ENCODE measurements at places on chromosomes 6 and 20. TPM values are rescaled to one million over a fixed set of nuclear protein-coding genes. Genes with fewer than 3 reads are reported as not detected.

The ZKSCAN8 gene
- total RNA-seq, result 33.0 TPM

- no peak for DNase-seq
Observed at GRCh38 chr6:16320533-16321340, 82.3 kb downstream of the GMPR start.

- DNase-seq, result no peak
Observed at GRCh38 chr6:143605906-143606521, 71.8 kb upstream of the PHACTR2 start.

DNA sequence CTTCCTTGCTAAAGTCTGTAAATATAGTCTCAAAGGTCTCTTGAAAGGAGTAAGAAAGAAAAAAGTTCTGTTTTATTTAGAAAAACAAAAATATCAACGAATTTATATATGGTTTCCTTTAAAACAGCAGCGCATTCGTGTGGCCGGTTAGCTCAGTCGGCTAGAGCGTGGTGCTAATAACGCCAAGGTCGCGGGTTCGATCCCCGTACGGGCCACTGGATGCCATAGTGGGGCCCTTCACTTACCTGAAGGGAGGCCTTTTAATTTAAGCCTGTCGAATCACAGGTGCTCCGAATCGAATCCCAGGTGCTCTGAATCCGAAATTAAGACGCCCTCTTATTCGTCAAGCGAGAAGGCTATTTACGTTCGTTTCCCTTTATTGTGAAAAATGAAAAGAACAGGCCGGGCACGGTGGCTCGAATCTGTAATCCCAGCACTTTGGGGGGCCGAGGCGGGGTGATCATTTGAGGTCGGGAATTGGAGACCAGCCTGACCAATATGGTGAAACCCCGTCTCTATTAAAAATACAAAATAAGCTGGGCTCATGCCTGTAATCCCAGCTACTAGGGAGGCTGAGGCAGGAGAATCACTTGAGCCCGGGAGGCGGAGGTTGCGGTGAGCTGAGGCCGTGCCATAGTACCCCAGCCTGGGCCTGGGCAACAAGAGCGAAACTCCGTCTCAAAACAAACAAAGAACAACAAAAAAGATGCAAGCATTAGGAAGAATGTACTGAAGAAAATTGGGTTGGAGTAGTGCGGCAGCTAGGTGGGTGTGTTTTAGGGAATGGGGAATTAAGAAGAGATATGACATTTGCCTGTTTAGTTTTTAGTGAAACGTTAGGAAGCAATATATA is 195.8 kb upstream of the ZNF184 start:
- no peak for DNase-seq

The FRK gene
- 7.3 TPM for total RNA-seq

- no peak for DNase-seq
Observed at GRCh38 chr20:57387945-57388371, 3.2 kb upstream of the RBM38 start.

DNA sequence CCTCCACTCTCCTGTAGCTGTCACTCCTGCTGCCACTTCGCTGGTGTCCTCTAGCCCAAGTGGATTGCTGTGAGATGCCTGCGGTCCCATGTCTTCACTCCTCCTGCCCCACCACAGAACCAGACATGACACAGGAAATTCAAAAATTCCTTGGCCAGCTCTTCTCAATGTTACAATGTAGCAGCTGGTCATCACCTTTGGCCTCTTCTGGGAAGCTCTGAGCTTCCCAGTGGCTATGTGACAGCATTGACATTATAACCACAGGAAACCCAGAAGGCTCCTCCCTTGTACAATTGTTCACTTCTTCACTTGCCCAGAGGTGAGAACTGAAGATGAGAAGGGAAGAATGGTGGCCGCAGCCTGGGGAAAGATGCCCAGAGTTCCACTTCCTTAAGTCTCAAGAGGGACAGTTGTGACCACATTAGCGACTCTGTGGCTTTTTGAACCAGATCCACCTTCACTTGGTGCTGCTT is 76.1 kb upstream of the NAA20 start:
- no peak for DNase-seq
